ENCODE measurements at places on chromosomes 3 and 15.

DNA sequence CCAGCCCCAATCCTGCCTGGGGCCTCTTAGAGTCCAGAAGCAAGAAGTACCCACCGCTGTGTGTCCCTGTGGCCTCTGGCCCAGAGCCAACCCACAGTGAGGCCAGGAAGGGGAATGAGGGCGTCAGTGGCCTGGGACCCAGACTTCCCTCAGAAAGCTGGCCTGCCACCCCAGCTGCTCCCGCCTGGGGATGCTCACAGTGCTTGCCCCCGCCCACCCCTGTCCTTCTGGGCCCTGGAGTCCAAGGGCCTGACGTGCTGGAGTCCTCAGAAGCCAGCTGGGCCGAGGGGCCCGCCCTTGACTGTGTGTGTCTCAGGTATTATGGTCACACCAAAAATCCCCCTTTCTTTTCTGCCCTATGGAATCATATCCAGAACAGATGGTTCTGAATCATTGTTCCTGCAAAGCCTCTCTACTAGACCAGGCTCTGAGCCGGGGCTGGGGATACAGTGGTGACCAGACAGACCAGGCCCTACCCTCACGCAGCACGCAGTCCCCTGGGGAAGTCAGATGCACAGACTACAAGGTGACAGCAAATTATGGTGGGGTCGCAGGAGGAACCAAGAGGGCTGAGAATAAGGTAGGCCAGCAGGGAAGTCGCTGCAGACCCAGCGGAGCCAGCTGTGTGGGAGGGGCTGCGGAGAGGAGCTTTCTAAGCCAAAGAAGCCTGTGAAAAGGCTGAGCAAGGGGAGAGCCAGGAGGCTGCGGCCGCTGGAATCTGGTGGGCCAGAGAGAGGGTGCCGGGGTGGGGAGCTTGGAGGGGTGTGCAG is 99.1 kb downstream of the VGLL4 start:
- DNase-seq: no peak

- no peak for DNase-seq
These were observed 20.6 kb upstream of the FBLN2 start for GRCh38 chr3:13528217-13528867.

GRCh38 chr3:98259707-98260106 is 4.3 kb upstream of the OR5H6 start:
- no peak for DNase-seq

DNA sequence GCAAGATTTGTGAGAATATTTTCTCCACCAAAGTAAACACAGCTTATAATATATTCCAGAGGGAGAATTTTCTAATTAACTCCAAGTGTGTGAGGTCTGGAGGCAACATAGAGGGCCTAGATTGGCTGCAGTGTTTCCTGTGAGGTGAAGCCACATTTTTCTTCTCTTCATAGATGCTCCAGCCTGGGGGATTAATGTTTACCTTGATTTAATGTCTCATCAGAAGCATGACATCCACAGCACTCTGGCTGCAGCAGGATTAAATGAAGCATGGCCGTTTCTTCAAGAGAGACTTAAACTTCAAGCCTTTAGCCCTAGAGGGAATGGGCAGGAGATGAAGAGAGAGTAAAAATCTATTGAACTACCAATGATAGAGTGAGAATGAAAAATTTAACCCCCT is 137.9 kb upstream of the ZBTB20 start:
- DNase-seq: no peak

GRCh38 chr3:104738271-104738670 is 628.4 kb upstream of the ALCAM start:
- DNase-seq: no peak

GRCh38 chr3:9433627-9434521 is 36.5 kb downstream of the SETD5 start:
- DNase-seq: no peak

DNA sequence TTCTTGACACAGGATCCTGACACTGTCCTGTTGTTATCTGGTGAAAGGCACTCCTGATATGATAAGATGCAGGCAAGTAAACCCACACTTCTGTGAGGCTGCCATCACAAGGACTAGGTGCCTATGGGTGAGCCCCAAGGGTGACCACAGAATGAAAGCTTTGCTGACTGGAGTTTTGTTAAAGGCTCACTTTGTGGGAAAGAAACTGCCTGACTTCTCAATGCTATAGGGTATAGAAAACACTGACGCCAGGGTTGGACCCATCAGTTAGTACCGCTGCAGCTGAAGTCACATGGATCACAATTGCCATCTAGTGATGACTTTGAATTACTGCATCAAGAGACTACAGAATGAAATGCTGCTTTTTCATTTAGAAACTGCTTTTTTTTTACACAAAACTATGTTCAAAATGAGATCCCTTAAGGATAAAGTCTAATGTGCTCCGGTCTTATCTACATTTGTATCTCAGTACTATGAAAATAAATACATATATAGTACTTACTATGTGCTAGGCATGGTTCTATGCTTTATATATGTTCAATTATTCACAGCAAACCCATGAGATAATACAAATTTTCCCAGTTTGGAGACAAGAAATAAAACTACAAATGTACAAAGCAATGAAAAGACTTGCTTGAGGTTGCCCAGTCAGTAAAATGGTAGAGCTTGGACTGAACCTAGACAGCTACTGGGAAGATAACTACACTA is 64.2 kb upstream of the CMSS1 start:
- peak; percentile 15 for DNase-seq
